ENCODE measurements at places on chromosomes 6 and 20. TPM values are rescaled to one million over a fixed set of nuclear protein-coding genes. Genes with fewer than 3 reads are reported as not detected.
A peak's percentile ranks its signal among the peaks of the same experiment; 100 is the strongest.

DNA sequence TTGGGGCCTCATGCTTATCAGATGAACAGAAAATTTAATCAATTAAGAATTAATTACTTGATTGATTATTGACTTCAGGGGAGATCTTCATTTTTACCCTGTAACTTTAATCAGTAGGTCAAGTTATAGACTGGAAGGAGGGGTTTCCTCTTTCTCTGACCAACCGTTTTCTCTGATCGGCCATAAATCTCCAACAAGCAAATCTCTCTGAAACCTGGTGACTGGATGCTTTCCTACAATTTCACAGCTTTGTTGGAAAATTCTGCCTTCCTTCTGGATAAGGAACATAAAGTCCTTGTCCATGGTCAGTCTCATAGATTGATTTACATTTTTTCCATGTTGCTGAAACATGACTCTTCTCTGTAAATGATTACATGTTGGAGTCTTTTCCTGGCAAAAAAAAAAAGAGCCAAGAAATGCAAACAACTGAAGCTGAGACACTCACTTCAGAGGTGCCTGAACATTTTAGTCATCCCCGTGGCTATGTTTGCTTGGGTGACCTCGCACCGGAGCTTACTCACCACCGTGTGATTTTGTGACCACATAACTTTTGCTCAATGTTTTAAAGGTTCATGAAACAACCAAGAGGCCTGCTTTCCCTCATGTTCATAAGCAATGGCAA is 31.0 kb downstream of the IRF4 start:
- H3K4me3 ChIP-seq = no peak overlapping the region
- H3K36me3 ChIP-seq = no peaks in the 10 kb centered on the region
- H3K27ac ChIP-seq = no peak overlapping the region

DNA sequence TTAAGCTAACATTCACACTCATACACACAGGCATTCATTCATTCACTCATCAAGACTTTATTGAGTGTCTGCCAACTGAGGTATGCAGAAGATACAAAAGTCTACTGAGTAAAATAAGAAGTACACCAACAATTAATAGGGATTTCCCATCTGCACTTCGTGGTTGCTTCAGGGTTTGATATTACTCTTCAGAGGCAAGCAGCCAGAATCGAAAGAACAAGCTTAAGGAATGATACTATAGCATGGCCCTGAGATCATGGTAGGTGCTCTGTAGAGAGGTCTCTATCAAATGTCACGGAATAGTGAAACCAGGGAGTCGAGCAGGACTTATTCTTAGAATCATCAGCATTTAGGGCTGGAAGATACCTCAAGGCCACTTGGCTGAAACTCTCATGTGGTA is 135.4 kb downstream of the NRN1 start:
- H3K4me3 ChIP-seq = no peak overlapping the region
- no peaks in the 10 kb centered on the region for H3K4me1 ChIP-seq
- H3K36me3 ChIP-seq = no peaks in the 10 kb centered on the region
- no peak overlapping the region for H3K27ac ChIP-seq

NR2E1 gene
- total RNA-seq = not detected

DNA sequence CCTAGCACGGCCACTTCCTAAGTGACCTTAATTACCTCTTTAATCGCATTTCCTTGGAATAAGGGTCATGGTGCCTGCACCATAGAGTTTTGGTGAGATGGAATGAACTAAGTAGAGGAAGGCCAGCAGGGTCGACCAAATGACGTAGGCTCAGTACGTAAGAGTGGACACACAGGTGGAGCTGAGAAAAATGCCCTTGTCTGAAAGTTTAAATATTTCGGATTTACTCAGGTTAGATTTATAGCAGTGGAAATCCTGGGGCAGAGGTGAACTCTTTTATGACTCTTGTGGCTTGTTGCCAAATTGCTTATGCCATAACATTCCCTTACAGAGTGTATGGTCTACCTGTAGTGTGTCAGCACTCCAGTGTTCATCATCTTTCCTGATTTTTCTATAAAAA is 23.6 kb upstream of the BTBD3 start:
- no peak overlapping the region for H3K4me3 ChIP-seq
- peak overlapping the region; percentile 57 for H3K27ac ChIP-seq
- H3K36me3 ChIP-seq = no peaks in the 10 kb centered on the region
- DNase-seq = no peak
- peaks cover 54% of the 10 kb centered on the region for H3K4me1 ChIP-seq

DNA sequence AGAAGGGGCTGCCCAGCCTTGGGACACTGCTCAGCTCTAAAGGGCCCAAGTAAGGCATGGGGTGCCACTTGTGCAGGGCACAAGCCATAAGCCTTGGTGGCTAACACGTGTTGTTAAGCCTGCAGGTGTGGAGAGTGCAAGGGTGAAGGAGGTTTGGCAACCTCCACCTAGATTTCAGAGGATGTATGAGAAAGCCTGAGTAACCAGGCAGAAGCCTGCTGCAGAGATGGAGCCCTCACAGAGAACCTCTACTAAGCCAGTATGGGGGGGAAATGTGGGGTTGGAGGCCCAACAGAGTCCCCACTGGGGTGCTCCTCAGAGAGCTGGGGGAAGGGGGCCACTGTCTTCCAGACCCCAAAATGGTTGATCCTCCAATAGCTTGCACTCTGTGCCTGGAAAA is 32.6 kb downstream of the SERINC1 start:
- H3K27ac ChIP-seq = no peak overlapping the region
- H3K36me3 ChIP-seq = peaks cover 72% of the 10 kb centered on the region
- no peaks in the 10 kb centered on the region for H3K27me3 ChIP-seq
- DNase-seq = no peak

TMEM181 gene
- total RNA-seq = 23.6 TPM

CPNE5 gene
- total RNA-seq = 1.7 TPM

DNA sequence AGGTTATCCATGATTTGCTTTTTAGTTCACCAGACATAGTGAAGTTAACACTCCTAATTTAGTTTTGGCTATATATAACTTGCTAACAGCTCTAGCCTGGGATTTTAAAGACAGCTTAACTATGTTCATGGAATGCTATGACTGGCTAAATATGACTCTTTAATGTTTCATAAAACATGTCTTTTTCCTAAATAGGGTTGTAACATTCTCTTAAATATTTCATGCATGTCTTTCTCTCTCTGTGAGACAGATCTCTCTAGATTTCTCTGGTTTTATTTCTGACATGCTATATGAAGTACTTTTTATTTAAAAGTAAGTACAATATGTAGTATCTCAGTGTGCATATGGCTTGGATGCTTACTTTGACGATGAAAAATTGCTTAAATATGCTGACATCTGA is 35.7 kb downstream of the MACROD2 start:
- H3K4me3 ChIP-seq = no peak overlapping the region
- H3K27me3 ChIP-seq = peaks cover 2% of the 10 kb centered on the region
- peaks cover 5% of the 10 kb centered on the region for H3K4me1 ChIP-seq
- peaks cover 3% of the 10 kb centered on the region for H3K36me3 ChIP-seq
- no peak for DNase-seq

CLDN20 gene
- total RNA-seq = not detected

DNA sequence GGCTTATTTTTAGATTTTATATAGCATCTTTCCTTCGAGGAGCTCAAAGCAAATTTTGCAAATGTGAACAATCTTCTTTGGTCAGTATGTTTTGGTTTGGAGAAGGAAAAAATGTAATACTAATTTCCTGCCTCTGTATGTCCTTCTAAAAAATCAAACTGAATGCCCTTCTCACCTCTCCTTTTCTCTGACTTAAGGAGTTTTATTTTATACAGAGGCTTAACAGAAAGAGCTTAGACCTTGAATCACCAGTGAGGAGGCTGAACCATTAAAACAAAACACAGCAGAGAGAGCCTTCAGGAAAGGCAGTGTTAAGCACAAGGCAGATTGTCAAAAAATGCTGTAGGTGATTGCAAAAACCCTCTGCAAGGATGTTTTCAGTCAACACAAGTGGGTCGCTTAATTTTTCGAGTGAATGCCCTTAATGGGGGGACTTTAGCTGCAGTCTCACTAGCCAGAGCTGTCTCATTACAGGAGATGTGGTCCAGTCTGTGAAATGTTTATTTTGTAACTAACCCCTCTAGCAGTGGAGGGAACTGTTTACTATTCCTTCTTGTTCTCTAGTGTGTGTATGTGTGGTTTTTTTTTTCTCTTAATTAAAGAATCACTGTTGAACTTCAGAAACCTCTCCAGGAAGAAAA is 481.3 kb upstream of the CITED2 start:
- peak overlapping the region; percentile 67 for H3K27ac ChIP-seq
- peaks cover 59% of the 10 kb centered on the region for H3K4me1 ChIP-seq
- no peak overlapping the region for H3K4me3 ChIP-seq
- no peak for DNase-seq
- no peaks in the 10 kb centered on the region for H3K36me3 ChIP-seq

GRCh38 chr20:57835588-57836455 is 126.0 kb upstream of the PMEPA1 start:
- no peaks in the 10 kb centered on the region for H3K36me3 ChIP-seq
- H3K27me3 ChIP-seq = peaks cover 4% of the 10 kb centered on the region

- H3K27me3 ChIP-seq = no peaks in the 10 kb centered on the region
- H3K36me3 ChIP-seq = no peaks in the 10 kb centered on the region
- peak; percentile 41 for DNase-seq
- H3K4me3 ChIP-seq = peak overlapping the region; percentile 78
Measured at GRCh38 chr6:26103770-26104456, 16.7 kb downstream of the HFE start.

DNA sequence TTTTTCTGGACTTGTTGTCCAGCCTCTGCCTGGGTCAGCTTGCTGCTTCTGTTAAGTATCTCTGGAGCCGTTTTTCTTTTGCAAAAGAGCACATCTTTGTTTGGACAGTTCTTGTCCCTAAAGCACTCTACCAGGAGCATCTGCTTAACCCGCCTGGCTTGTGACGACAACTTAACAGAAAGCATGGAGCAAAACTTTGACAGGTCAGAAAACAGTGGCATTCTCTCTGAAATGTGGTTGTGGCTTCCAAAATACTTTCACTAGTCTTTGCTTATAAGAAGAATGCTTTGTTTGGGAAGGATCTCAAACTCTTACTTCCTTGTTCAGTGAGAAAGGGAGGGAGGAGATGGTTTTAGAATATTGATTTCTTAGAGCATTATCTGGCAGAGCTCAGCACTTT is 47.6 kb downstream of the CD109 start:
- H3K4me1 ChIP-seq = peaks cover 8% of the 10 kb centered on the region
- no peak overlapping the region for H3K4me3 ChIP-seq
- H3K36me3 ChIP-seq = no peaks in the 10 kb centered on the region
- DNase-seq = no peak
- H3K27ac ChIP-seq = no peak overlapping the region

DNA sequence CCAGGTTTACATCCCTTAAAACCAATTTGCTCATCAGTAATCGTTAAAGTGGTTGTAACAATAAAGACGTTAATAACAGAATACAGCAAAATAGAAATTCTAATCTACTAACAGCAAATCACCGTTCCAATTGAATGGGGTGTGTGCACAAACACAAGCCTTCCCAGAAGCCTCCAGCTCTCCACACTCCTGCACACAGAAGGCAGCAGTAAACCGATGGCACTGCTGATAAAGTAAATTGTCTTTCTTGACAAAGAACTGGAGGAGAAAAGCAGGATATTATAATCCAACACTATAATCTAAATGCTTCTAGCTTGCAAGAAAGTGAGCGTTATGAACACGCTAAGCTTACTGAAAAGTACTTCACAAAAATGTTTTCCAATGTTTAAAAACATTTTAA is 7.0 kb downstream of the ZNF217 start:
- H3K4me3 ChIP-seq = no peak overlapping the region
- peaks cover 9% of the 10 kb centered on the region for H3K36me3 ChIP-seq
- peaks cover 66% of the 10 kb centered on the region for H3K4me1 ChIP-seq
- H3K27ac ChIP-seq = peak overlapping the region; percentile 79
- H3K27me3 ChIP-seq = no peaks in the 10 kb centered on the region

- no peaks in the 10 kb centered on the region for H3K27me3 ChIP-seq
- H3K27ac ChIP-seq = no peak overlapping the region
- no peaks in the 10 kb centered on the region for H3K4me1 ChIP-seq
- no peak for DNase-seq
- H3K4me3 ChIP-seq = no peak overlapping the region
Measured at GRCh38 chr6:61755739-61756138, 530.3 kb downstream of the KHDRBS2 start.

- DNase-seq = no peak
- H3K27me3 ChIP-seq = no peaks in the 10 kb centered on the region
- H3K4me3 ChIP-seq = no peak overlapping the region
- peaks cover 40% of the 10 kb centered on the region for H3K4me1 ChIP-seq
- peaks cover 23% of the 10 kb centered on the region for H3K36me3 ChIP-seq
Measured at GRCh38 chr6:42933205-42933604, 3.9 kb downstream of the CNPY3 start.

DNA sequence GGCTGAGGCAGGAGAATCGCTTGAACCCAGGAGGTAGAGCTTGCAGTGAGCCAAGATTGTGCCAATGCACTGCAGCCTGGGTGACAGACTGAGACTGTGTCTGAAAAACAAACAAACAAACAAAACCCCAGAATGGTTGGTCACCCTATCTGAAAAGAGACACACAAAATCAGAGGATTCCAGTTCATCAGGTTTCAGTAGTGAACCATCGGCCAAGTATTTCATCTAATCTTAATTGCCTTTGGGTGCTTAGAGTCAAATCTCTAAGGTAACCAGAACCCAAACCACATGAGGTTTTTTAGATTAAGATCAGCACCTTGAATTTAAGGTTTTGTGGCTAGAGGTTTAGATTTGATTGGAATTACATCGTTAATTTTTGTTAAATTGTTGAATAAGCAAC is 8.3 kb upstream of the ZBTB2 start:
- H3K27ac ChIP-seq = no peak overlapping the region
- H3K27me3 ChIP-seq = no peaks in the 10 kb centered on the region
- peaks cover 25% of the 10 kb centered on the region for H3K36me3 ChIP-seq
- no peak overlapping the region for H3K4me3 ChIP-seq
- H3K4me1 ChIP-seq = peaks cover 17% of the 10 kb centered on the region
- no peak for DNase-seq

CPXM1 gene
- 160 TPM for total RNA-seq

RNF182 gene
- total RNA-seq = 4.2 TPM

DNA sequence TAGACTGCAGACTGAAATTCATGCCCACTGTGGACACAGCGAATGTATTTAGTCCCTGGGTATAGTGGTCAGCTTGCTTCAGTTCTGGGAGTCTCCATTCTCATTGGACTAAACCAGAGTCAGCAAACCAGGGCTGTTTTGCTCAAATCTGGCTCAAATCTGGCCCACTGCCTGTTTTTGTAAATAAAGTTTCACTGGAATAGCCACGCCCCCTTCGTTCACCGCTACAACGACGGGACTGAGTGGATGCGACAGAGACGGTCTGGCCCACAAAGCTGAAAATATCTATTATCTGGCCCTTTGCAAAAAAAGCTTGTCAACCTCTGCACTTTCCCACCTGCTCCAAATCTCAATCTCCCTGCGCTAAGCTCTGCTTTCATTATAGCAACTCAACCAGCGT is 135.4 kb downstream of the BMP7 start:
- DNase-seq = no peak
- H3K4me3 ChIP-seq = no peak overlapping the region
- no peaks in the 10 kb centered on the region for H3K36me3 ChIP-seq

GRCh38 chr6:88599571-88599970 is 363.8 kb downstream of the RNGTT start:
- peaks cover 2% of the 10 kb centered on the region for H3K27me3 ChIP-seq
- no peak for DNase-seq
- no peaks in the 10 kb centered on the region for H3K36me3 ChIP-seq

- H3K4me1 ChIP-seq = peaks cover 57% of the 10 kb centered on the region
- H3K27me3 ChIP-seq = no peaks in the 10 kb centered on the region
- H3K36me3 ChIP-seq = peaks cover 2% of the 10 kb centered on the region
- no peak for DNase-seq
Measured at GRCh38 chr6:116385921-116386320, 15.2 kb downstream of the DSE start.

MATN4 gene
- total RNA-seq = not detected
